ENCODE measurements at places on chromosomes 13 and 19. TPM values are rescaled to one million over a fixed set of nuclear protein-coding genes. Genes with fewer than 3 reads are reported as not detected.

The DNAJC15 gene
- 5.8 TPM for total RNA-seq

The ITM2B gene
- total RNA-seq: 184 TPM

The CLN5 gene
- 6.5 TPM for total RNA-seq

The SELENOV gene
- total RNA-seq: 8.4 TPM

The ZNF816 gene
- 12.2 TPM for total RNA-seq

DNA sequence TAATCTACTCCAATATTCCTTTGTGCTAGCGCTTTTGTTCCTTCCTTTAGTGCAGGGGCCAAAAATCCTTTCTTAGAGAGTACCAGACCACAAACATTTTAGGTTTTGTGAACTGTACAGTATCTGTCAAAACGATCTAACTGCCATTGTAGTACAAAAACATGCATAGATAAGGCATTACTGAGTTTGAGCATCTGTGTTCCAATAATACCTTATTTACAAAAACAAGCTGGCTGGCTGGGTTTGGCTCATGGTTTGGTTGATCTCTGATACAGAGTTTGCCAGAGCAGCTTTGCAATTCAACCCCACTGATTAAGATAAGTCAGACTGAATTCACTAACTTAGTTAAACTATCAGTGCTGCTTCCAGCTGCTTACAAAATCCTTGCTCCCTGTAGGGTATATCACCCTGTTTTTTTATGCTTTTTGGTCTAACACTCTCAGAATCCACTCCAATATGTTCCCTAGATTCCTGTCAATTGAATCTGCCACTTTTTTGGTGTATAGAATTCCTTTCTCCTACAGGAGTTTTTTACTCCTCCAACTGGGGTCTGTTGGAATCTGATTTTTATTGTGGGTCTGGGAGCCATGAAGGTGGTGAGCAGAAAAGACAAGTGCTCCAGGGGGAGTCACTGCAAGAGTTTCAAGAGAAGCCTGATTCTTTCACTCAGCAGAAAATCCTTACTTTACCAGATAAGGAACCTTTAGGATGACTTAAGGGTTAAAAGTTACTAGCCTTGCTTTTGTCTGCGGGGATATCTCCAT lies 1399.4 kb downstream of the EFNB2 start:
- DNase-seq: no peak

DNA sequence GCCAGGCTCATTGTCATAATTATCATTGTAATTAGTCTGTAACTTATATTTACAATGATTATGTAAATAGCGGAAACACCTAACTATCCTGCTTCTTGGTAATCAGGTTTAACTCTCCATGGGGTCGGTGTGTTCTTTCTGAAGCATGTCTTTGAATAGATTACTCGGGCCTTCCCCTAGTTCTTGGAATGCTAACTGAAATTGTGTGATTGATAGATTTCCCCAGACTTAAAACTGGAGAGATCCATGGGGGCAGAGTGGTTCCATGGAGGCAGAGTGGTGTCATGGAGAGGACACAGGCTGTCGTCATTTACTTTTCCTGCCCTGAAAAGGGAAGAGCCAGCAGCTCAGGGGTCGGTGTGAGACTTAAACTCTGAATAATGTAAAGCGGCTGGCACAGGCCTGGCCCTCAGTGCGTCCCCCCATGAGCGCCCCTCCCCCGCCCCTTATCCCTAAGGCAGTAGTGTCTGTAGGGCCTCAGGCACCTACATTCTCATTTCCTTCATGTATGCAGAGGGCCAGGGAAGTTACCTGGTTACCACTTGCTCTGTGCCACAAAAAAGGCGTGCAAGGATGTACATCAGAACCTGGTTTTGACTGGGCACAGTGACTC lies 225.1 kb downstream of the TM9SF2 start:
- DNase-seq: no peak

DNA sequence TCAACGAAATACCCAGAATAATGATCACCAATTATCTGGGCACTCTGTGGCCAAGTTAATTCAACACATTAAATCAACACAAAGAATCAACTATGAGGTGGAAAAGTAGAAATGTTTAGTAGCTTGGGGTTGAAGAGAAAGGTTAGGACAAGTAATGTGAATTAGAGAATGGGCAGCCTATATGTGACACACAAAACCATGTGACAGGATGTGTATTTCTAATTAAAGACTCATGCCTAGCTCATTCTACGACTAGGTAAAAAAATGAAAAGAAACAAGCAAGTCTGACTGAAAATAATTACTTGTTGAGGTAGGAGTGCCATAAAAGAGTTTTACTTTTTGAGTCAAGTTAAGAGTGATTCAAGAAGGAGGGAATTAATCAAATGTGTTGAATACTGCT lies 2646.0 kb upstream of the PCDH20 start:
- no peak for DNase-seq

Data from H1 (cell line).